H1 (cell line): ENCODE measurements at places on chromosomes 2 and 18. TPM values are rescaled to one million over a fixed set of nuclear protein-coding genes. Genes with fewer than 3 reads are reported as not detected.

The ANKZF1 gene
- total RNA-seq: 44.4 and 50.1 TPM in 2 replicates

GRCh38 chr2:73892631-73893329 is at the start of gene ACTG2:
ACTG2 (plus strand) TSS chr2:73893008; CDS start chr2:73901312, 8,304 bp downstream.
- H3K27ac ChIP-seq: no peak within 1 kb of the TSS
- no peak for DNase-seq
- peaks cover 6% of the 10 kb centered on the region; the same call in 1 of the 2 replicates for H3K4me1 ChIP-seq

- no peak overlapping the region for H3K27ac ChIP-seq
- no peak for DNase-seq
- no peaks in the 10 kb centered on the region for H3K27me3 ChIP-seq
- no peaks in the 10 kb centered on the region for H3K36me3 ChIP-seq
Measured at GRCh38 chr2:45404807-45405297, 206.2 kb downstream of the SRBD1 start.

DNA sequence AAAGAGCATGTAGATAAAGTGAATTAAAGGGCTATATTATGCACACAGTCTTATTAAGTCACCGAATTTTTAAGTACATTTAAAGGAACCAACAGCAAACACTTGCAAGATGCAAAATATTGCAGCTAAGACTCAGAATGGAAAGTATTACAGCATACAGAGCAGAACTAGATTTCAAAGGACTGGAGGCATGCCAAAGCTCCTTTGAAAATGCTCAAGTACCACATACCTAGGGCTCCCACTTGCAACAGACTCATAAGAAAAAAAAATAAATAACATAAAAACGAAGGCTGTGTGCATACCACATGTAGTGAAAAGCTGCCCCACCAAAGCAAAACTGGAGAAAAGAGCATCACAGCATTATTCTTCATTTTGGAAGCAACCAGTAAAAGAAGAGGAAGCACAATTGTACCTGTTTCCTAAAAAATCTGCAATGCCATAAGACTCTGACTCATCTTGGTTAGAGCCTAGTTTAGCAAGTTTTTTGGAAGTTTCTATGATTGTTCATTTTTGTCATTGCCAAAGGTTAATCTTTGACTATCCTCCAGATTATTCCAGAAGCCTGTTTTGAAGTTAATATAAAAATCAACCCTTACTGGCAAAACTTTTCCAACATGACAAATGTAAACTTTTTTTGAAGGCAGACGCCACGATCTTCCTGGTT is 306.0 kb upstream of the COL3A1 start:
- no peak for DNase-seq
- no peak overlapping the region for H3K4me3 ChIP-seq
- no peaks in the 10 kb centered on the region for H3K36me3 ChIP-seq
- no peak overlapping the region for H3K27ac ChIP-seq
- H3K27me3 ChIP-seq: no peaks in the 10 kb centered on the region
- no peaks in the 10 kb centered on the region; the same call in 1 of the 2 replicates for H3K4me1 ChIP-seq

DNA sequence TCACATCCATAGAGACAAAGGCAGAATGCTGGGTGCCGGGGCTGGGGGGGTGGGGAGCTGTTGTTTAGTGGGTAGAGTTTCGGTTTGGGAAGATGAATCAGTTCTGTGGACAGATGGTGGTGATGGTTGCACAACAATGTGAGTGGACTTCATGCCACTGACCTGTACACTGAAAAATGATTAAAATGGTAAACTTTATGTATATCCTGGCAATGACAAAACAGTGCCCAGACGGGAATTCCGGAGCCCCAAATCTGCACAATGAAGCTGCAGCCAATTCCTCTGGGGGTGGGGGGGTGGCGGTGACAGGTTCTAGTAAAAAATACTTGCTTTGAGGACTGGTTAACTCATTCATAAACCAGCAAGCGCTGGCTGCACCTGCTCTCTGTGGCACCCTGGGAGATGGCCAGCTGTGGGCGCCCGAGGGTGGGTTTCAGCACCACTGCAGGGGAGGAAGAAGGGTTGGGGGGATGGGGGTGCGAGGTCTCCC is 81.8 kb upstream of the HPCAL1 start:
- H3K27me3 ChIP-seq: no peaks in the 10 kb centered on the region
- DNase-seq: no peak
- H3K27ac ChIP-seq: no peak overlapping the region
- H3K36me3 ChIP-seq: no peaks in the 10 kb centered on the region
- no peak overlapping the region for H3K4me3 ChIP-seq

- no peak overlapping the region for H3K27ac ChIP-seq
- no peaks in the 10 kb centered on the region for H3K27me3 ChIP-seq
- H3K4me1 ChIP-seq: peaks cover 6% of the 10 kb centered on the region
Measured at GRCh38 chr2:207403950-207404349, 125.8 kb upstream of the CREB1 start.
